Inflammatory macrophage treated with lipopolysaccharide for 4 hours (primary cell): ENCODE measurements at places on chromosomes 13 and 19.
A peak's percentile ranks its signal among the peaks of the same experiment; 100 is the strongest.

DNA sequence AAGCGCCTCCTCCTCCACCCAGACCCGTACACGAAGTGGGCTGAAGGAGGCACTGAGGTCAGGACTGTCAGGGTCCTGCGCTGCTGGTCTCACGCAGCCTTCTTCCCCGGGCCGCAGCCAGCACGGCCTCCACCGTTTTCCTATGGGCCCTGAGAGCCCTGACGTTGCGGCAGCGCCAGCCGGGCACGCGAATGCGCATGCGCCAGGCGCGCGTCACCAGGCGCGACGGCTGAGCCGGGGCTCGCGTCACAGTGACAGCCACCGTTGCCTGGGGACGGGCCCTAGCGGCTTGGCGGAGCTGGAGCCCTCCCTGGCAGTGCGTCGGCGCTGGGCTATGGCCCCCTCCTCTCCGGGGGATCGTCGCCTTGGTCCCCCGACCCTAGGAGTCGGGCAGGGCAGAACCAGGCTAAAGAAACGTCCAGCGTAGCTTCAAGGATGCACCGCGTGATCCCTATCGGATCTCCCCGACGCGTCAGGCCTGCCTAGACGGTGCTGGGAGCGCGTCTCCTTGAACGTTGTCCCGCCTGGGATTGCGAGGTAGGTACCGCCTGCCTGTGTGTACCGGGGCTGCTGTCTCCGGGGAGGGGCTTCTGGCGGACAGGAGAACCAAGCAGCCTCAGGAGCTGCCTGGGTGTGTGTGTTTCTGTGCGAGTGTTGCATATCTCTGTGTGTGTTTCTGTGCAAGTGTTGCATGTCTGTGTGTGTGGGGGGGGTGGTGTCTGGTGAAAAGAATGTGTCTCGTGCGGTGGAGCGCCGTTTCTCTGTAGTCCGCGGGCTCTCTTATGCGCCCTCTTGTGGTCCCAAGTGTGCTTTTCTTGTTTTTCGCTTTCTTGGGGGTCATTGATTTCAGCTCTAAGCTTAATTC, 43.2 kb downstream of the ZNF571 start:
- peak; percentile 63 for DNase-seq

- no peak for DNase-seq
Measured at GRCh38 chr13:112926993-112927392, 42.0 kb upstream of the MCF2L start.

DNA sequence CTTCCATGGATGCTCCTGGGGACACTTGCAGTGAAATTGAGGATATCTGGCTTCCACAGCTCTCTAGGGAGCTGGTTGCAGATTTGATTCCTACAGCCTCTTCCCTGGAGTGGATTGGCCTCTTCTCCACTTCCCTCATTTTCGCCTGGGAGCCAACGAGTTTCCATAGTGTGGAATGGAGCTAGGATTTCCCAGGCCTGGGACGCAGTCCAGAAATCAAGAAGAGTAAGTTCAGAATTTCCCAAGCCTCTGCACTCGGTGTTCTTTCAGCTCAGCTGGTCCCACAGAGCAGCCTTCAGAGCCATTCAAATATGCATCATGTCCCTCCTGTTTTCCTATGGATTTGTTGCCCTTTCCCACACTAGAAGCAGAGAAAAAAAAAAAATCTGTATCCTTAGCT, 68.2 kb downstream of the RAP2A start:
- DNase-seq, result no peak

- no peak for DNase-seq
Measured at GRCh38 chr13:113906571-113906970, 42.7 kb upstream of the GAS6 start.

GRCh38 chr13:26983543-26984320, 187.9 kb downstream of the USP12 start:
- DNase-seq, result no peak

GRCh38 chr19:3979674-3980352, 5.5 kb downstream of the EEF2 start:
- no peak for DNase-seq

- DNase-seq, result no peak
Measured at GRCh38 chr13:105725887-105726286, 809.6 kb downstream of the EFNB2 start.

DNA sequence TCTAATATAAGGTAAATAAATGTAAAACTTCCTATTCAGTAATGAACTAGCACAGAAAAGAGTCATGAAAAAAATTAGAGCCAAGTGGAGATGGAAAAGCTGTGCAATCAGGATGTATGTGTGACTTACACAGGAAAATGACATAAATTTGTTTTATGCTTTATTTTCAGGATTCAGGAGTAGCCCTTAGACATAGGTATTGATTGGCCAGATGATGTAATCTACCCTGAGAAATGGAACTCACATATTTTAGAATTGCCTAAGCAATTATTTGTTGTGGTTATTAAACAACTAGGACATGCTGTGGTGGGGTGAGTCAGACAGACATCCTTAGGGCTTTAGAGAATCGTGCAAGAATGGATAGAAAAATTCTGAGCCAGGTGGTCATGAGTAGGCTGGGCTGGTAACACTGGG, 110.6 kb downstream of the PCDH9 start:
- no peak for DNase-seq

DNA sequence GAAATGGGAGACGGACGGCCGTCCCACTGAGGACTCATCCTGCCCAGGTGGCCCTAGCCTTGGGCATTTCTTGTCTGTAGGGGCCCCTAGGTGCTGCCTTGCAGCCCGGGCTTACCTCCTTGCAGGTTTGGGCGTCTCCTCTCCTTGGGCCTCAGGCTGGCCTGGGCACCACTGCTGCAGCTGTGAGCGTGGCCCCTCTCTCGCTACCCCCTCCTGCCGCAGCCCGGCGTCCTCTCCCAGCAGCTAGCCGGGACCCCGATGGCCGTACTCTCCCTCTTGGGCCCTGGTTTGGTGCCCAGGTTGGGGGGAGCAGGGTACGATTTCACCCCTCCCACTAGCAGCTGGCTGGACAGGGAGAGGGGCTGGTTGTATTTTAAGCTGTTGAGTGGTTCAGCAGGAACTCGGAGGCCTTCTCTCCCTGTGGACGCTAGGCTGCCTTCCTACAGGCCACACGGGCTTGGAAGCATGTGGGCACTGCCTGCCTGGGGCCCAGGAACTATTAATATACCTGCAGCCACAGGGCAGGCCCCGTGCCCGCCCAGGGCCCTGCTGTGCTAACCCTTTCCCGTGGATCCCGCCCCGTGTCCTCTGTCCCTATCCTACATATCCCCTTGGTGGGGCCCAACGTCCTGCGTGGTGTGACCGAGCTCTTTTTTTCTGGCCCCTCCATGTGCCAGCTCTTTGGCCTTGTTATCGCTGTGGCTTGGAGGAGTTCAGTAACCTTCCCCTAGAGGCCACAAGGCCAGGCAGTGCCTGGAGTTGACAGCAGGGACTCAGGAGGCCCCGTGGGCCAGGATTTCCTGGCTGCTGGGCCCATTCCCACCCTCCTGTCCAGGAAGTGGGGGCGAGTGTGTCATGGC, 11.7 kb downstream of the NDUFB7 start:
- no peak for DNase-seq

DNA sequence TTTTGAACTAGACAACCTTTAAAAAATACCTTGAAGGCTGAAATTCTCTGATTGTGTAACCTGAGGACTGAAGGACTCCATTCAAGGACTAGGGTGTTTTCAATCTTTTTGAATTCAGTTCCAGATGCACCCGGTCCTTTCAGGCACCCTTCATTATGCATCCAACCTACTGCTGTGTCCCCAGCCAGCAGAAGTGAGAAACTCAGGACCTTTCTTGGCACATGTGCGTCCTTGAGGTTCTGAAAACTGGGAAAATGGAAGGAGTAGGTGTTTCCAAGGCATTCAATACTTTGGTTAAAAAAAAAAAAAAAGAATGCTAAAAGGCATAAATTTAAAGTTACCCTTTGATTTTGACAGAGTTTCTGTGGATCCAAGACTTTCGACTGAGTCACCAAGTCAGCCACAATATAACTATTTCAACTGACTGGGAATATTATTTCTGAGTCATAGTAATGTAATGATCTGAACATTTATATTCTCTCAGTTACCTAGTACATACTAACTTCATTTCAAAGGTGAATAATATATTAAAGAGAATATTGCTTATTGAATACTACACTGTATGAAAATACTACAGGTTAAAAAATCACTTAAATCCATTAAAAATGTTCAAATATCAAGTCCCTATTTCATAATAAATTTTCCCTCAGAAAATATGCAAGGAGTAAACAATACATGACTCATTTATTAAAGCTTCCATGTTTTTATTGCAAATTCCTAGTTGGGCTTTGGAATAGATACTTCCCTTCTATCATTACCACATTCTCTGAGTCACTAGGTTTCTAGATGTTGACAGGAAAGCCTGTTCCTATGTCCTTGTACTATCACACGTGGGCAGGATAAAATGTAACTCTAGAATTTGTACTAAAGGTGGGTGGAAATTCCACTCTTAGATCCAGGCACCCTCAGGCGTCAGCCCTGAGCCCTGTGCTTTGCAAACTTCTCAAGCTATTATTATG, 2.4 kb upstream of the ITGBL1 start:
- no peak for DNase-seq

DNA sequence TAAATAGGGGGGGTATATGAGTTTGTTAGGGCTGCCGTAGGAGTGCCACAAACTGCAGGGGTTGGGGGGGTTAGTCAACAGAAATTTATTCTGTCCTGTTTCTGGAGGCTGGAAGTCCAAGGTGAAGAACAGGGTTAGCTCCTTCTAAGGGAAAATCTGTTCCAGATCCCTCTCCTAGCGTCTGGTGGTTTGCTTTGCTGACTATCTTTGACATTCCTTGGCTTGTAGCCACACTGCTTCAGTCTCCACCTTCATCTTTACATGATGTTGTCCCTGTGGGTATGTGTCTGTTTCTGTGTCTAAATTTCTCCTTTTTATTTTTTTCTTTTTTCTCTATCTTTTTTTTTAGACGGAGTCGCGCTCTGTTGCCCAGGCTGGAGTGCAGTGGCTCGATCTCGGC, 8.1 kb upstream of the ICAM1 start:
- no peak for DNase-seq

DNA sequence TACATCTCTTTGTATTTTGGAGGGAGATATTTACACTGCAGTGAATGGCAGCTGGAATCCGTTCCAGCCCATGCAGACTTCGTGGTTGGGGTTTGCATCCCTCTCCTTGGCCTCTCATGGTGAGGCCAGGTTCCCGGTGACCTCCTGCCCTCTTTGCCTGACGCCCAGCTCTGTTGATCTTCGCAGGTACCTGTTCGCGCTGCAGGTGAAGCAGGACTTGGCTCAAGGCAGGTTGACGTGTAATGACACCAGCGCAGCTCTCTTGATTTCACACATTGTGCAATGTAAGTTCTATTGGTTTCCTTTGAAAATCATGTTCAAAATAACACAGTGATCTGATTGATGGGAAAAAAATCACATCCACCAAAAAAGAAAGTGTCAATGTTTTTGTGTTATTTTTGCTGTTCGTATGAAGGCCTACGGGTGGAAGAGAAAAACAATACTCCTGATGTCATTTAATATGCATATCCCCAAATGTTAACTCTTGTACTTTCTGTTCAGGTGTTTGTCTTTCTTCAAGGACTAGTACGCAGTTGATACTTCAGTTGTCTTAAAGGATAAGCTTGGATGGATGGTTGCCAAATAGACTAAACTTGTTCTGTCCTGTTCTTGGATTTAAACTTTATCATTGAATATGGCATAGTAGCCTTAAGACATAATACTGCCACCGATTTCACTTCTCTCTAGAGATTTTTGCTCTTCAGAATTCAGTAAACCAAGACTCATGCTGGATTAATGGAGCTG, 199.1 kb downstream of the STK24 start:
- DNase-seq, result no peak

DNA sequence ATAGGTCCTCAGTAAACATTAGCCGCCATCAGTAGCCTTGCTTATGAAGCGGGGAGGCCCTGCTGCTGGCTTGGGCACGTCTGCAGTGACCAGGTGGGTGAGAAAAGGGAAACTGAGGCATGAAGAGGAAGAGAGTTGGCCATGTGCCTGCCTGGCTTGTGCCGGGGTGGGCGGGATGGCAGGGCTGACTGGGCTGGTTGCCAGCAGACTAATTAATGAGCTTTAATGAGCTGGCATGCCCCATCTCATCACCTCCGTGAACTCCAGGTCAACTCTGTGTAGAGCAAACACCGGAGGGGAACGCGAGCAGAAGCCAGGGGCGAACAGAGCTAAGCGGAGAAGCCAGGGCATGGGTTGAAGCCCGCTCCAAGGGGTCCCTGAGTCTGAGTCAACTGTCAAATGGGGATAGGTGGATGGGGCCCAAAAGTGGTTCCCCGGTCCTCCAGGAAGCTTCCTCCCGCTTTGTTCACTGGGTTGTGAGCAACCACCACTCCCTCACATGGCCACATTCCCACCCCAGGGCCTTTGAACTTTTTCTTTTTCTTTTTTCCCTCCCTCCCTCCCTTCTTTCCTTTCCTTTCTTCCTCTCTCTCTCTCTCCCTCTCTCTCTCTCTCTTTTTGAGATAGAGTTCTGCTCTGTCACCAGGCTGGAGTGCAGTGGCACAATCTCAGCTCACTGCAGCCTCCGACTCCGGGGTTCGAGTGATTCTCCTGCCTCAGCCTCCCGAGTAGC, 8.7 kb downstream of the NR2F6 start:
- DNase-seq, result no peak
